ENCODE measurements at places on chromosomes 5 and 9.

DNA sequence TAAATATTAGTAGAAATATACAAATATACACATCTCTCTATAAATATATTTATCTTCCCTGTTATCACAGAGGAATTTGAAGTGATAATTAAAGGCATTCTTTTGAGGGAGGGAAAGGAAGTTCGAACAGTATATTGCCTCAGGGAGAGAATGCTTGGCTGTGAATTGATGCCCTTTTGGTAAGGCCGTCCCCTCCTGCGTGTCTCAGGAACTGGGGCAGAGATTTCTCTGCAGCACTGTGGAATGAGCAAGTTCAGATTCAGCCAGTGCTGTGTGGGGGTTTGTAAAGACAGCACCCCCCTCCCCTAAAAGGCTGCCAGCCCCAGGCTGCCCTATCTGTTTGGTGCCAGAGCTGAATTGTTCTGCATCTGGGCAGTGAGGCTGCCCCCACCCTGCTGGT lies 42.0 kb downstream of the UBE2QL1 start:
- no peak for DNase-seq

DNA sequence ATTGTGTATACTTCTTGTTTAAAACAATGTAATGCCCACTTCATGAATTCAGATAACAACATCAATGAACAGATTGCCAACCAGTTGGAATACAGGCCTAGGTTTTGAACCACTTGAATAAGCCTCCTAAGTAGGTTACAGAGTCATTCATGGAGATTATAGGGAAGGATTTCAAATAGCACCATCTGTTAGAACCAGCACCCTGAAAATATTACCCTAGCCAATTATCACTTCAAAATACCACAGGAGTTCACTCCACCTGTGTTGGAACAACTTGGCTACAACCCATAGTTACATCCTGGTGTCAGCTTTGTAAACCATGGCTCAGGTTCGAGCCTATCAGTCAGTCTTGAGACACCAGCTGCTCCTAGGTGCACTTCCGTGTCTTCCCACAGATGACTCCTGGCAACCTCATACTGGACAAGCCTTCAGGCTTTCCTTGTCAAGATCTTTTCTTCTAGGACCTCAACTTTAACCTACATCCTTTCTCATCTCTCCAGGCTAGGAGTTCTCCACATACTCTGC lies 350.0 kb downstream of the DEPDC1B start:
- no peak for DNase-seq

DNA sequence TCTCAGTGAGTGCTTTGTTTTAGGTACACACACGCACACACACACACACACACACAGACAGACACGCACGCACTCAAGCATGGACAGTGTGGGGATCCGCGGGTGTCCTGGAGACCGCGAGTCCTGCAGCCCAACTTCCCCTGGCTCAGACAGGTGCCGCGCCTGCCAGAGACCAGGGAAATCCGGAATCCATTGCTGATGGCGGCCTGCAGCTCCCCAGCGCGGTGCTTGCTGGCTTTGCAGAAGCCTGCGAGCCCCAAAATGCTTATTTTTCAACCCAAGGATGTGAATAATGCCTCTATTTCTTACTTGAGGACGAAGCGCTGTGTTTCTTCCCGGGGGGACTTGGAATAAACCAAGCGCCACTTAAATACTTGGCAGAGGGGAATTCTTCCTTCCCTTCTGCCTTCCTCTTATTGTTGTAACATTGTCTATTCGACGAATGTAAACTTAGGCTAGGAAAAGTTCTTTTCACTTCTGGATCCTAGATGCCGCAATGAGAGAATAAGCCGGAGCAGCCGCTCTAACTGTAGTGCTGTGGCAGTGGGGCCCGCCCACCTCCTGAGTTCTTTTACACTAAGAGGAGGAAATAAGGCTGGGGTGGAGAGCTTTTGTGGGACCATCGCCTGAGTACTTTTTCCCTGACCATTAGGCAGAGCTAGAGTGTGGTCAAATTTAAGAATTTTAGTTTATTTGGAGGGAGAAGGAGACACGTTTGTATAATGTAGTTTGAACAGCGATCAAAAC lies 802 bp downstream of the ITGA2 start:
- peak; percentile 49 for DNase-seq

DNA sequence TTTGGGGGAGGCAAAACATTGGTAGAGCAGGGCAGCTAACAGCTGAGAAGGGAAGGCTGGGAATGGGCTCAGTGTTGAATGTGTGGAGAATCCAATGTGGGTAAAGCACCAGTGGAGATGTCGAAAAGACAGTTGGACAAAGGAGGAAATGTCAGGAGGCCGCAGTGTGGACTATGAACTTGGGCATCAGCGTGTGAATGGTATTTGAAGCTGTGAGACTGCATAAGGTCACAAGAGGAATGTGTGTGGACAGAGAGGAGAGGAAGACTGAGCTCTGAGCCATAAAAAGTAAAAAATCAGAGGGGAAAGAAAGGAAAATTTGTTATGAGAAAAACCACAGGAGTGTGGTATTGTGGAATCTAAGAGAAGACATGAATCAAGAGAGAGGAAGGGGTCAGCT lies 99.4 kb upstream of the ADAMTS16 start:
- no peak for DNase-seq

GRCh38 chr5:2908086-2908485 lies 156.6 kb upstream of the IRX2 start:
- no peak for DNase-seq

DNA sequence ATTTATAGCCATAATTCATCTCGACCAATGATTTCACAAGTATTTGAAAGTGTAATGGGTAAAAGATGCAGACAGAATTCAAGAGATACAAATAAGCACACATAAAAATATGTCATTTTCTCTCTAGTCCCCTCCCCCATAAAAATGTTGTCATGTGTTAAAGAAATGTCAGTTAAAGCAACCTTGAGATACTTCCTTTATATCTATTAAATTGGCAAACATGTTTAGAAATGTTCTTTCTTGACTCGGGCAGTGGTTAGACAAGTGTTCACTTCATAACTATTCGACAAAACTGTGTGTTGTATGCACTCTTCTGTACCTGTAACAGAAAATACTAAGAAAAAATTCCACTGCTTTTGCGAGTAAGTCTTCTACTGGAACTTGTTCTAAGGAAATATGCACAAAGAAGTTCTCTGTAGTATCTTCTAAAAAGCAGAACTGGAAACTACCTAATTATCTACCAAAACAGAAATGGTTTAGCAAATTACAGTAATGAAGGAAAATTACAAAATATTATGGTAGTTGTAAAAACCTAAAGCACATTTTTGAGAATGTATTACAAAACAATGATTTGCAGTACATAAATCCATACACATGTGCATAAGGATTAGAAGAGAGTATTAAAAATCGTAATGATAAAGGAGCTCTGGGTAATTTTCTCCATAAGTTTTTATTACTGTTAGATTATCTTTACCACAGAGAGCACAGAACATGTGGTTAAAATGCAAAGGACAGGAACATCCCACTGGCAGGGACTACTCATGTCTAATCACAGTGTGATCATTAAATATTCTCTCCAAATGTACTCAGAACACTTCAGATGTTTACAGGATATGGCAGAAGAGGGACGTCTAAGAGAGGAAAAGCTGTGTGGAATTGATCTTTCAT lies 35.9 kb downstream of the FBXW2 start:
- DNase-seq, result no peak

DNA sequence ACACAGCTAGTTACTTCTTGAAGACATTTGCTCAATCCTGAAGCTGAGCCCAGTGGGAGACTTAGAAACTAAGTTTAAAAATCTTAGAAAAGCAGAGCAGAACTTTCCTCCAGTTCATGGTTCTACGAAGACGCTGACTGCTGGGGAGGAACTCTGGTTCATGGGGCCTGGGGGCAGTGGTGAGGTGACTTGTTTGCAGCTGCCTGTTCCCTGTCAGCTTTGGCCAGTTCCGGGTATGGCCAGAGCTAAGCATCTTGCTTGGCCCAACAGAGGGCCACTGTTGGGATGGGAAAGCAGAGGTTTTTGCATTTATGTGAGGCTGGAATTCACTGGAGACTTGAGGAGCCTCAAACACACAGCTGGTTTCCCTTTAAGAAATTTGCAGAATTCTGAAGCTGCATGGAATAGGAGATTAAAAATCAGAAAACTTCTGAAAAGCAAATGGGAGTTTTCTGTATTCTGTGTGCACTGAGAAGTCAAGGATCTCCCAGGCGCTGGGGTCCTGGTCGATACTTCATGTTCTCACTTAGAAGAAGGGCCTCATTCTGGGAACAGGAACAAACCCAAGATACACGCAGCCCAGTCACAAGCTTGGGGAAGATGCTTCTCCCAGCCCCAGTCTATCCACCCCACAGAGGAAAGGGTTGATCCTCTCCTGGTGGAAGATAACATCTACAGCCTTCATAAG lies 10.6 kb upstream of the HMHB1 start:
- DNase-seq, result no peak

- no peak for DNase-seq
Measured at GRCh38 chr5:14347522-14347921, 204.4 kb downstream of the TRIO start.

- DNase-seq, result peak; percentile 58
Measured at GRCh38 chr5:65482296-65482735, 596 bp upstream of the ADAMTS6 start.

- DNase-seq, result peak; percentile 13
Measured at GRCh38 chr5:62608529-62609511, 30.2 kb downstream of the LRRC70 start.

DNA sequence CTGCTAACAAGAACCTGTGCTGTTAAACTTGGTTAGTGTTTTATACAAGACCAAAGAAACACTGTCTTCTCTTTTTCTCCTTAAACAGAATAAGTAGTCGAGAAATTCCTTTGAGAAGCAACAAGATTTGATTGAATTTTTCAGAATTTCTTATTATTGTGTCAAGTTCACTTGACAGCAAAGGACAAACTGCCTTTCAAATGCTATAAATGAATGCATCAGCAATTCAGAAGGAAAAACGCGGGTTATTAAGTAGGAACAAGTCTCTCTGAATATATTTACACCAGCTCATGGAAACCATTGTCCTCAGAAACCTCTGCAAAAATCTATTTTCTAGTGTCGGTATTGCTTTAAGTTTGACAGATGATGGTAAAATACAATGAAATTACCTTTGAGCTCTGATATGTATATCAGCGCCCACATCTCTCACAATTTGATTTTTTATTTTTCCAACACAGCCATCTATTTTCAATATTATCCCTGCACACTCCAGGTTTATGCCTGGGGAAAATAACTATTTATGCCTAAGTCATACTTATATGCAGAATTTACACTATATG lies 4.4 kb downstream of the ATP10B start:
- no peak for DNase-seq

DNA sequence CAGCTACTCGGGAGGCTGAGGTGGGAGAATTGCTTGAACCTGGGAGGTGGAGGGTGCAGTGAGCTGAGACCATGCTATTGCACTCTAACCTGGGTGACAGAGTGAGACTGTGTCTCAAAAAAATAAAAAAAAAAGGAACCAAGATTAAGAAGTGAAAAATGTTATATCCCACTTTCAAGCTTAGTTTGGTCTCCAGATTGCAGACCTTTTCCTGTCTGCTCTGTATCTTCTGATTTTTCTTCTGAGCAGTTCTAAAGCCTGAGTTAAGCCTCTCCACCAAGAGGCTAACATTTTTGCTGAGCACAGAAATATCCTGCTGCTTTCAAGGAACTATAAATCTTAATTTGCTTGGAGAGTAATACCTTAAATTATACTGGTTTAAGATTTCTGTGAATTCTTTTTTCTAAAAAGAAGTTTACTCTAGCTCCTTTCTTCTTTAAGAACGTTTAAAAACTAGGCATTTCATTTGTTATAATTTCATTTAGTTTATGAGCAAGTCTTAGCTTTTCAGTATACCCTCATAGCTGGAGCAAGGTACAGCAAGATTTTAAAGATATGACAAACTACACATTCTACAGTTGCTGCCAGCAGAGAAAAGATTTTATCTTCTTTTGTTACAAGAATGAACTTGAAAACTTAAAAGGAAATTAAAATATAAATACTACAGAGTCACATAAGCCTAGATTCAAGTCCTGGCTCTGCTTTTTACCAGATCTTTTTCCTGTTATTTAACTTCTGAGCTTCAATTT lies 55.0 kb downstream of the GARNL3 start:
- no peak for DNase-seq

- no peak for DNase-seq
Measured at GRCh38 chr9:99366183-99366582, 144.1 kb downstream of the SEC61B start.

- DNase-seq, result no peak
Measured at GRCh38 chr9:121253821-121254501, 14.0 kb upstream of the GSN start.

DNA sequence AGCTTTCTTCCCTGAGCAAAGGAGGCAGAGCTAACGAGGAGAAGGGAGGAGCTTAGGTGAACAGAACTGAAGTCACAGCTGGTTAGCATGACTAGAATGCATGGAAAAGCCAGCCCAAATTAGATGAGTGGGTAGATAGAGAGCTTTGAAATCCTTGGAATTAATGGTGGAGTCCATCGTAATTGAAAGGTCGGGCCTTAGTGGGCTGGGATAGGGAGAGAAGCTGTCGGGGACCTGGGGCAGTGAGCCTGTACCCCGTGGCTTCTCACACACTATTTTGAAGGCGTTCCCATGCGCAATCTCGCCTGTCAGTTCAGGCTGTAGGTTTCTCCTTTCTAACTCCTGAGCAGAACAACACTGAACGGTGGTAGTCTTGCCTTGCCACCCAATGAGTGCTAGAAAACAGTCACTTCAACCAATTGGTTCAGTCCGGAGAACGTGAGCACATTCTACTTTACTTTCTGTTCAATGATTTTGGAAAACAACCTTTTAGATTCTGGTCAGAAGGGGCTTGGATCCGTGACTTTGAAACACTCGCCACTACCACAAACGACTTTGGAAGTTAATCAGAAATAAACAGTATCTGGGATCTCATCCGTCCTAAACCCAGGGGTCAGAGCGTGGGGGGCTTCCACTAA lies 655 bp upstream of the RAI14 start:
- DNase-seq, result peak; percentile 86

DNA sequence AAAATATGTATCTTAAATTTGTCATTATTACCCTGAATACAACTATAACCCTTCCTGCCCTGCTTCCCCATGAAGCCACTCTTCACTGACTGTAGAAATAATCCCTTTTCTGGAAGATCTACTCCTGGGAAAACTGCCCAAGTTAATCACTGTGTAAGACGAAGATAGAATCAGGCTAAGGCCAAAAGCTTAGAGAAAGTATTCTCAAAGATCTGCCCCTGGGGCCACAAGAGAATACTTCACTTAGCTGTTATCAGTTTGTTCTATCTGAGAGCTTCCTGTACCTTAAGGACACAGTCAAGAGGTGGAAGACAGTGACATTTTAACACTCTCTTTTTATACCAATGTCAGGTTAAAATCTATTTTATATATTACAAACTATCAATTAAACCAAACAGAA lies 33.8 kb downstream of the RNF145 start:
- DNase-seq, result no peak

DNA sequence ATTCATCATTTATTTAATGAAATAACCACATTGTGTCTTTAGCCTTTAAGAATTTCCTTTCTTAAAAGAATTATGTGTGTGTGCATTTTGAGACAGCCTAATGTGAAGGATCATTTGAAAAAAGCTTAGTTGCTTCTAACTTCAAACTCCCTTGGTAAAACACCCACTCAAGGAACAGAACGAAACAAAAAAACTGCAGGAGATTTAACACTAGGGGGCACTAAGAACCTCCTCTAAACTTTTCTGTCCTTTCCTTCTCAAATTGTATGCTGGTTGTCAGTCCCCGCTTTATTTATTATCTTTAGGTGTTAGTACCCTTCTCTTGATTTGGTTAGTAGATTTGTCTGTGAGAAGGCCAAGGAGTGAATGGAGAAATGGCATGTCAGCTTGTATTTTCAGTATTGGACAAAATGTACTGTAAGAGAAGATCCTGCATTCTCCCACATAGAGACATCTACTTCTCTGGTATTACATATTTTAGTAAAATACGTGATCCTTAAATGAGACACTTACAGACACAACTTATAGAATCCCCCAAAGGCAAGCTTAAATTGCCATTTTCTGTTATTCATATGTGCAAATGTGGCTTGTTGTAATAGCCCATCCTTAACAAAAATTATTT lies 229.7 kb downstream of the MRPS30 start:
- peak; percentile 5 for DNase-seq

Data from fibroblast of skin of right biceps (primary cell).